NB4 (cell line): ENCODE measurements at places on chromosomes 2 and 18.
A peak's percentile ranks its signal among the peaks of the same experiment; 100 is the strongest.

GRCh38 chr2:127201452-127201851, 18.6 kb downstream of the CYP27C1 start:
- DNase-seq = no peak

- no peak for DNase-seq
These were observed 139.0 kb upstream of the KLF7 start for GRCh38 chr2:207304761-207305160.

GRCh38 chr2:159362816-159363251, 76.3 kb upstream of the WDSUB1 start:
- peak; percentile 55 for DNase-seq

- DNase-seq = no peak
These were observed 232.7 kb downstream of the CLIP4 start for GRCh38 chr2:29347774-29348461.

GRCh38 chr18:28728891-28729290, 552.0 kb upstream of the CDH2 start:
- DNase-seq = no peak

GRCh38 chr2:234823877-234824376, 127.9 kb upstream of the SH3BP4 start:
- no peak for DNase-seq

GRCh38 chr2:215949991-215950404, 63.4 kb downstream of the MREG start:
- peak; percentile 56 for DNase-seq

DNA sequence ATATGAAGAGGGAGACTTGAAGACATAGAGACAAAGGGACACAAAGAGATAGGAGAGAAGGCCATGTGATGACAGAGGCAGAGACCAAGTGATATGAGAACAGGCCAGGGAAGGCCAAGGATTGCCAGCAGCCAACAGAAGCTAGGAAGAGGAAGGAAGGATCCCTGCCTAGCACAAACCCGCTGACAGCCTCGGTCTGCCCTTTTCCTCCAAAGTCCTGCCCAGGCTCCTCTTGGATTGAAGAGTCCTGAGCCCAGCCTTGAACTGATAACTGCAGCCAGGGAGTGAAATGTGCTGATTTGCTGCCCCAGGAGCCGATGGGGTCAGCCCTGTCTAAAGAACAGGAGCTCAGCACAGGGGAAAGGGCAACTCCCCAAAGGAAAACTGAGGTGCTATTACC, 76.6 kb downstream of the MCFD2 start:
- no peak for DNase-seq

GRCh38 chr2:62665446-62665845, 40.1 kb upstream of the EHBP1 start:
- no peak for DNase-seq

DNA sequence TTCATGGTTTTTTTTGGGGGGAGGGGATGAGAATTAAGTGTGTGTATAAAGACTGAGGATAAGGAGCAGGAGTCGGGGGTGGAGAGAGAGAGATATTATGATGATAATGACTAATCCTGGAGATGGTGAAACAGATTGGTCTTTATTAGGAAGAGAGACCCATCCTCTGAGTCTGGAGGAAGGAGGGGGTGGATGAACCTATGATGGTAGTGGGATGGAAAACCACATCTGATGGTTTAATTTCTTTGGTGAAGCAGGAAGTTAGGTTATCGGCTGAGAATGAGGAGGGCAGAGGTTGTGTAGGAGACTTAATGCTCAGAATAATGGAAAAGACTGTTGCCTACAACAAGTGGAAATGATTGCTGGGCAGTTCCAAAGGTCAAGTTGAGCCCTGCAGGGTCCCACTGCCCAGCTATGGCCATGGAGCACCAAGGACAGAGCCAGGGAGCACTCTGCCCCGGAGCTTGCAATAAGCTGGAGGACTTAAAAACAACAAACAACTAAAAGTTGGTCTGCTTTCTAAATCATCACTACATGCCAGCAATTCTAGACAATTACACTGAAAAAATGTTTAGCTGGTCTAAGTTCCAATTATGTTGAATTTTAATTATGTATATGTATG, 7.9 kb downstream of the SLC16A14 start:
- peak; percentile 11 for DNase-seq

DNA sequence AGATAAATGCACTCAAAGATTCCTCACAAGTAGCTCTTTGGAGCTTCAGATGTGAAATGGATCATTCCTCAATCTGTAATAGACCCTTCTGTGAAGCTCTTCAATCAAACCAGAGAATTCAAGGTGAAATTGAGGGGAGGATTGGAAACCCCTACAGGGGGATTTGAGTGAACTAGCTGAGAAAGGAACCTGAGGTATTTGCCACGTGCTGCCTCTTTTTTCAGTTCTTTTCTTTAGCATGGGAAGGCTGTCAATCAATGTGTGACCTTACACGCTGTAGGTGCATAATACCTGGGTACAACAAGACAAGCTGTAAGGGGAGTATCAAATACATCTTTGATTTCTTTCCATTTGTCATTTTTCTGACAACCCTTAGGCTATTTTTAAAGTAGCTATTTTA, 46.5 kb upstream of the ZEB2 start:
- DNase-seq = no peak

- peak; percentile 16 for DNase-seq
These were observed 666.9 kb downstream of the PLCL1 start for GRCh38 chr2:198471291-198471690.

GRCh38 chr2:80288576-80288975, 16.0 kb downstream of the LRRTM1 start:
- DNase-seq = no peak

DNA sequence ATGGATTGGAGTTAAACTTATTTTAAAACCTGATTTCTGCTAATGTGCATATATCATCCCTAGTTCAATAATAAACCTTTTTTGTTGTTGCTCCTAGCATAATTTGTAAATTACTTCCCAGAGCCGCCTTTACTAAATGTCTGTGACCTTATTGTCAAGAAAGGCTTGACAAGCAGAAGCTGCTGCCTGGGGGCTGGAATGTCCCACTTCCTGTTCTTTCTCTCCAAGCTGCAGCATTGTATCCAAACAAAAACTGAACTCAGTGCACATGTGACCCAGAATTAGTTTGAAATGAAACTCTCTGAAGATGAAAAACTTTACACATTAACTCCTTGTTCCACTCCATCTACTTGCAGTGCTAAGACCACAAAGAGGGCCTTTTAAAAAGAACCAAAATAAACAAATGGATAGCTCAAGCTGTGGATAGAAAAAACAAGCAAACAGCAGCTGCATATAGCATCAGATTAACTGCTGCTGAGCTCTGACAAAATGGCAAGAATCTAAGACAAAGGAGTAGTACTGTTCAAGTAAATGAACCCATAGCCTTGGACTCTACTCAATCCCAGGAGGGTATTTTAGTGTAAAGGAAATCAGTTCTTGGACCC, 99.8 kb upstream of the NEUROD1 start:
- no peak for DNase-seq

GRCh38 chr18:75183973-75184493, 24.9 kb downstream of the PTGR3 start:
- no peak for DNase-seq

DNA sequence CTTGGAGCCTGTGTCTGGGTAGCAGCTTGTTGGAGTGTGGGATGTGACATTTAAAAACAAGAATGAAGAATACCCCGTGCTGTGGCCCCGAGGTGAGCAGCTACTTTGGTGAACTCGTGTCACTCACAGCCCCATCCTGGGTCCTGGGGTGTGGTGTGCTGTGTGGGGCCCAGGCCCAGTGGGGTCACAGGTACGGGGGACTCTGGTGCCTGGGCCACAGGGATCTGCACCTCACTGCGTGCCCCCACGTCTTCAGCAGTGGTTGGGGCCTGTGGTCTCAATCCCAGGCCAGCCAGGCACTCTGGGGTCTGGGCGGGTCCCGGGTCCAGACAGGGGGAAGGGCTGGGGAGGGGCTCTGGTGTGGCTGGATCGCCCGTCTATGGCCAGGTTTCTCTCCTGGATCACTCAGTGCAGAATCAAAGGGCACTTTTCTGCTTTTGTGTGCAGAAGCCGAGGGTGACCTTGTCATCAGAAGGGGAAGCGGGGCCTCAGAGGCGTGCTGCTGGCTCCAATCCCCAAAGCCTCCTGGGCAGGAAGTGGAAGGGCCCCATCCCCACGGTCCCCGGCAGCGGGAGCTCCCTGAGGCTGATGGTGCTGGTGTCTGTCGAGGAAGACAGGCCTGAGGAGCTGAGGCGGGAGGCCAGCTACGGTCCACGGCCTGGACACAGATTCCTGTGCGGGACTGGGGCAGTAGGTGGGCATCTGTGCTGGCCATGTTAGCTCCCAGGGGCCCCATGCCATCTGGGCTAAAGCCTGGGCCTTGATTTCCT, 1.4 kb downstream of the GPR35 start:
- peak; percentile 94 for DNase-seq

DNA sequence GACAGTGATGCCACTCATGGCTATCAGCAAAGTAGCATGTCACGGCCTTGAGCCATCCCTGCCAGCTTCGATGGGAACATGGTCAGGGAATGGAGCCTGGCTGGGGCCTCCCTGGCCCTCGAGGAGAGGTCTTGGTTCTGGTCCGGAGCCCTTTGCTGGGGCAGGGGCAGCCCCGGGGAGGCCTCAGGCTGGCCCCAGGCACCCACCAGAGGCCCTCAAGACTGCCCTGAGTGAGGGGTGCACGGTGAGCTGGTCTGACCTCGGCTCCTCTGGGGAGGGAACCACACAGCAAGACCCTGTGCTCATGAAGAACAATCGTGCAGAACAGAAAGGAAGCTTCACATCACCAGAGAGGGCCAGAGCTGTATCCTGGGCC, 75.2 kb upstream of the OTOS start:
- no peak for DNase-seq

DNA sequence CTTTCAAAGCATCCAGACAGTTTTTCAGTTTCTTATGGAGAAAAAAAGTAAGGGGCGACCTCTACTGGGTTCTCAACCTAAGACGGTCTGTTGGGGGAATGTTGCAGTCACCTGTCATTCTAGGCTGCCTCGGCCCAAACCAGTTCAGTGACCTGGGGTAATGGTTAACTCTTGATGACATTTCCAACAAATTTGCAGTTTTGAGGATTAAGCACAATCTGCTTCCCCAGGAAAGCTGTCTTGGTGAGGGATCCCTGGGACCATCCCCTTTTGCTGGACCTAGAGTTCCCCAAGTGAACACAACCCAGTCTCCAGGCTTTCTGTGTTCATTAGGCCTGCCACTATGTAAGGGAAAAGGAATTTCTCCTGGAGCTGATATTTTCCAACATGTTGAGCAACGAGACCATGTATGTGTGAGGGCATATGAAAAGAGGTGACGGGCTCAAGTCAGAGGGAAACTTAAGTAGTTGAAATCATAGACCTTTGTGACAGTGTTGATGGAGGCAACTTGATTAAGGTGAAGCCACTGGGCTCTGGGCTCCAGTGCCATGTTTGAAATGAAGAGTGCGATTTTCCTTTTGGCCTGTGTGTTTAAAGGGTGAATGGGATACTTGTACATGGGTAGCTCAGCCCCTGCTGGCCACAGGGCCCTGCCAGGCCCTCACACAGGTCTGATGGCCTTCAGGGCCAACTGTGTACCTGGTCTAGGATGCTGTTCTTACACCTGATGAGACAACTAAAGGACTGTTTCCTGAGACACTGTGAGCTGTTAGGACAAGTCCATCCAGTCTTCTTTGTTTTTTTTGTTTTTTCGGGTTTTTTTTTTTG, 27.0 kb downstream of the FOSL2 start:
- peak; percentile 43 for DNase-seq

- DNase-seq = no peak
These were observed 228.3 kb downstream of the MYCN start for GRCh38 chr2:16168506-16169264.

- DNase-seq = peak; percentile 33
These were observed 4.6 kb downstream of the RPS27A start for GRCh38 chr2:55236992-55237543.

DNA sequence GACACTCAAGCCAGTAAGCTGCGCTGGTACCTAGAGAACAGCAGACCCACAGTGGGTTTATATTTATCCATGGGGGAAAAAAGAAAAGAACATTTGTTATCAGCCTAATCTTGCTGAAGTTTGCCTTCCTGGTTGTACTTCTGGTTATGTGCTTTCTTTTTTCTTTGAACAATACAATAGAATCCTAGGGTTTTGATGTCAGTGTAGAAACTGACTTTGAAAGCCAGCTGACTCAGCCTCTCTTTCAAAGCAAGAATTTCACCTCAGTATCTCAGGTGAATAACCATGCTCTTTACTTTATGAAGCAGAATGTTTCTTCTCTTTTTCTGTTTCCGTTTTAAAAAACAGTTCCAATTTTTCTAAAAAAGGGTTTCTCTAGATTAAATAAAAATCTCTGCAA, 78.4 kb downstream of the CD8B2 start:
- DNase-seq = no peak

DNA sequence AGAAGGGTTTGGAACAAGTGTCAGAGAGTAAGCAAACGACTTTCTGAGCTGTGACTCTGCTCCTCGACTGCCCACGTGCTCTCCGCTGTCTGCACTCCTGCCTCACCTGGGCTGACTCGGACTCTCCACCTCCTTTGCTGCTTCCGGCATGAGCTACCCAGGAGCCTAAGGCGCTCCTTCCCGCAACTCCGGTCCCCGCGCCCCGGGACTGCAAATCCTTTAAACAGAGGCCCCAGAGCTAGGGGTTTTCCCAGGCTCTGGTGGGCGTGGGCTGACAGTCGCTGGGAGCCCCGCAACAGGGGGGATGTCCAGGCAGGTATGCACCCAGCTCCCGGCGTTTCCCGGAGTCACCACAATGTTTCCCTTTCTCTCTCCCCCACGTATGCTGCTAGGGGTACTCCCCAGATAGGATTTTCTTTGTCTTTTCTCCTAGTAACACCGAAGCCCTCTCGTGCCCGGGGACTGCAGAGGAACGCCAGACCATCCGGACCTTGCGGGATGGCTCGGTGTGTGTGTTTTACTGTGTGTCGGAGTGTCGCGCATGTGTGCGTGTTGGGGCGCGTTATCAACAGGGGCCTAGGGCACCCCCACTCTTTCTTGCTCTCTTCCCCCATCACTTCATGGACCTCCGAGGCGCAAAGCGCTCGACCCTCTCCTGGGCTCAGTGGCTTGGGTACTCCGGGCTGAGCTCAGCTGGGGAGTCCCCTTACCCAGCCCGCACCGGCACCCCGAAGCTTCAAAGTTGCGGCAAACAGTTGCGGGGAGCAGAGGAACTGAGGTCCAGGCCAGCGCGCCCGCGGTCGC, 691 bp upstream of the THSD7B start:
- DNase-seq = no peak

DNA sequence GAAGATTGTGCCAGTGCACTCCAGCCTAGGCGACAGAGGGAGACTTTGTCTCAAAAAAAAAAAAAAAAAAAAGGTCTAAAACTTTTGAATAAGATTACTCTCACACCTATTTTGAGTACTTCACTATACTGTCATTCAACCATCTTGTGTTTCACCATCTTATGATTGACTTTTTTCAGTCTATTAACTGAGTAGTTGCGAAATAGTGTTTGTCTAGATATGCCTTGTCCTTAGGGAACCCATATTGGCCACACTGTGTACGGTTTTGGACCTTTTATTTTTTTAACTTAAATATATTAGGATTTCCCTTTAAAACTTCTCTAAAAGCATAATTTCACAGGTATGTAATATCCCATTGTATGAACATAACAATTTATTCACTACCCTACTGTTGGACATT, 72.3 kb downstream of the ALMS1 start:
- DNase-seq = no peak

- DNase-seq = peak; percentile 57
These were observed 766 bp downstream of the MFF start for GRCh38 chr2:227325839-227326195.
